ENCODE measurements at places on chromosomes 5 and 9.

DNA sequence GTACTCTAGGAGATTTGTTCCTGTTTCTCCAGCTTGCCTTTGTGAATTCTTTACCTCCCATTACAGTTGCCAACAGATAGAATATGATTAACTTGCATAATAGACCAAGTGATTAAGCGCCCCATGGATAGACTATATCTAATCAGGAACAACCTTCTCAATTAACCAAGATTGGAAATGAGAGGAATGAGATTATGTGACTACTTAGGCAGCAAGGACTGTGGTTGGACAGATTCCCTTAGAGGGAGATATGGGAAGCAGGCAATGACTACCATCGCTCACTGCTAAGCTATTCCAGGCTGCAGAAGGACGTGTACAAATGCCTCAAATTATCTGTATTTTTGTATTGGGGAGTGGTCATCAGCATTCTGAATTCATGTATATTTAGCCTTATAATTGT is 278.1 kb upstream of the DAB2 start:
- no peak for DNase-seq

- no peak for DNase-seq
Observed at GRCh38 chr5:53052499-53052898, 57.1 kb downstream of the MOCS2 start.

- DNase-seq, result no peak
Observed at GRCh38 chr5:132313961-132314432, 19.8 kb downstream of the SLC22A4 start.

DNA sequence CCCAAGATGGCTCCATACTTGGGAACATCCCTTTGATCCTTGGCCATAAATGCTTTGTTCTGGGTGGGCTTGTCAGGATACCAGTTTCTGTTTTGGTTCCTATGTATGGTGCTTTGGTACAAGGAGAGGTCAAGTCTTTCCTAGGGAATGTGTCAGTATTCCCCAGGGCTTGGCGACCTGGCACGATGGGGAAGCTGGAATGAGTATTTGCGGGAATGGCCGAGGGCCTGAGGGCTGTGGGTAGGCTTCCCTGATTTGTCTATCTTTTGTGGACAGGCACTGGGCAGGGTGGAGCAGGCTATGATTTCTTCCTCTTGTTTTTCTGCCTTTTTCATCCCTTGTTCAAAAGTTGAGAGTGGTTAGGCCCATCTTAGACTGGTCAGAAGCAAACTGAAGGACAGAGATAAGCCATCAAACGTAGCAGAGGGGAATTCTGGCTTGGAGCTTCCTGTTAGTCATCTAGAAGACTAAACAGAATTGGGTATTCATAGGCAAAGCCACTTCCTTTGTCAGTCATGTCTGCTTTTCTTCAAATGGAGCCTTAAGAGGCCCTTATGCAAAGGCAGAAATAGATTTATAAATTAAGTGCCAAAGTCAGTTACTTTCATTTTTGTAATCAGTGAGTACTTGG is 13.7 kb downstream of the DOCK2 start:
- no peak for DNase-seq

DNA sequence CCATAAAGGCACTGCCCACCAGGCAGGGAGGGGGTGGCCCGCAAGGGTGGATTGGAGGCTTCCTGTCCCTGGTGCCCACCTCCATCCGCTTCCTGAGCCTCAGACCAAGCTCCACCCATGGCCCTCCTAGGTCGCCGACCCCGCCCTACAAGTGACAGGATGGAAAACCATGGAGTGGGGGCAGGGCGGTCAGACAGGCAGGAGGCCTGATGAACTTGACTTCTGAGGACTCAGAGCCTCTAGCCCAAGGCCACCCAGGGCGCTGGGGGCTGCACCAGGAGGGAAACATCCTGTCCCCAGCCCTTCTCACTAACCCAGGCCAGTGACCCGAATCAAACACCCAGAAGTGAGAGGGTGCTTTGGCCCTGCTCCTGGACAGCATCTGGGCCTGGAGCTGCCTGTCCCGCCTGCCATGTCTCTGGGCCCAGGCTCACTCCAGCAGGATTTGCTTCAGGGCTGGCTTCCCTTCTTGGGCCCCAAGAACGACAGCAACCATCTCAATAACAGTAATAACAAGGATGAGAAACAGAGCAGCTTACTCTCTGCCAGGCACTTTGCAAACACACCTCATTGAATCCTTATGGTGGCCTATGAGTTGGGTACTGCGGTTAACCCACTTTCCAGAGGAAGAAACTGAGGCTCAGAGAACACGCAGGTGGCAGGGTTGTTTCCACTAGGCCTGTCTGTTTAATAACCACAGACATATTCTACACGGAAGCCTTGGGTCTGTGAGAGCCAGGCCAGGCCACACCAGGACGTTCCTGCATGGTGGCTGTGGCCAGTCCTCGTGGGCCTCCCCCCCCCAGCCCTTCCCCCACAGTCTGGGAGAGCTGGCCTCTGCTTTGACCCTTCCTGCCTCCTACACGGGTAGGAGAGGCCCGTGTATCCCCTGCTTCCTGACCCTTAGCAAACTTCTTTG is 4.4 kb upstream of the ST6GALNAC6 start:
- DNase-seq, result no peak

DNA sequence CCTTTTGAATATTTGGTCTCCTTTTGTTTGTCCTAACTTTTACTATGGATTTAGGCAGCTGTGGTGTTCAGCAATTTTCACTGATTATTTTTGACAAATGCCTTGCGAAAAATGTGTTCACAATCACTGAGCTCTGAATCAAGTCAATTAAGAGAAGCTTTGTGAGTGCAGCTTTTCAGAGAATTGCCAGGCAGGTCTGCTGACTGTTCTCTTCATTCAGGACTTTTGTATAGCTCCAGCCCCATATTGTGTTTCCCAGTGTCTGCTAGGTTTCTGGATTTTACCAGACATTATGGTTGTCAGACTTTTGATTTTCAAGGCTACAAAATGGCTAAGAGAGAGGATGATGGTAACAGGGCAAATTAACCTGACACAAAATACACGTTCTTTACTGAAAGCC is 1055.9 kb downstream of the CDH18 start:
- DNase-seq, result no peak

- DNase-seq, result no peak
Observed at GRCh38 chr5:135641734-135642487, 63.1 kb upstream of the CXCL14 start.

DNA sequence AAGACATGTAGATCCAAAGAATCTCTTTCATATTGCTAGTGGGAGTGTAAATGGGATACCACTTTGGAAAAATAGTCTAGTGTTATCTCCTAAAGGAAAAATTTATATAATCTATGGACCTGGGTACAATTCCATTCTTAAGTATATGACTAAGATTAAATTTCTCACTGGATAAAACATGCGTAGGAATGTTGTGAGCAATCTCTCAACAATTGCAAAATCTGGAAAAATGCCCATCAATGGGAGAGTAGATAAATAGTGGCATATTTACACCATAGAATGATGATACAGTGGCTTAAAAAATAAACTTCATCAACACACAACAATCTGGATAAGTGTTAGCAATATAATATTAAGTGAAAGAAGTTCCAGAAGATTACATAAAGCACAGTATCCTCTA is 469.5 kb downstream of the MAN2A1 start:
- DNase-seq, result no peak

DNA sequence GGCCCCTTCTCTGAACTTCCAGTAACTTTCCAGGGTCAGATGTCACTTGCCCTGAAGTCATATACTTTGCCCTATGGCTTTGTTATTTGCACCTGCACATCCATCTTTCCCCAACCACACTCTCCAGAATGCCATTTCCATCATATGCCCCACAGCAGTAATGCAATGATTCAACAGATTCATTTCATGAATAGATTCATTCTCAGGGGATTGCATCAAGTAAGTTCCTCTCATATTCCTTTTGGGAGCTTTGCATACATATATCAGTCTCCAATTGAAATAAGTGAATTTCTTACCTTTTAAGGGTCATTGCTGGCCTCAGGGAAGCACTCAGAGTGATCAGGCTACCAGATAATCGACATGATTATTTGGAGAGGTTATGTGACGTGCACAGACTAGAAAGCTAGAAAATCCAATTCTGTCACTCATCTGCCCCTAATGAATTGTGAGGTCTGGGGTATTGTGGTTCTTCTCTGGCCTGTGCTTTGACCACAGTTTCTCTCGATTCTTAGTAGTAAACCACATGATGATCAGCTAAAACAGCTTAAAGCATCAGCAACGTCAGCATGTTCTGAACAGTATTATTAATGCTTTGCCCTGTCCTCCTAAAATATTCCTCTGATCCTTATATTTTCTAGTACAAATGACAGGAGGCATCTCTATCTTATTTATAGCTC is 179.9 kb downstream of the ATPSCKMT start:
- no peak for DNase-seq

GRCh38 chr5:143749581-143750205 is 62.3 kb upstream of the HMHB1 start:
- DNase-seq, result no peak

DNA sequence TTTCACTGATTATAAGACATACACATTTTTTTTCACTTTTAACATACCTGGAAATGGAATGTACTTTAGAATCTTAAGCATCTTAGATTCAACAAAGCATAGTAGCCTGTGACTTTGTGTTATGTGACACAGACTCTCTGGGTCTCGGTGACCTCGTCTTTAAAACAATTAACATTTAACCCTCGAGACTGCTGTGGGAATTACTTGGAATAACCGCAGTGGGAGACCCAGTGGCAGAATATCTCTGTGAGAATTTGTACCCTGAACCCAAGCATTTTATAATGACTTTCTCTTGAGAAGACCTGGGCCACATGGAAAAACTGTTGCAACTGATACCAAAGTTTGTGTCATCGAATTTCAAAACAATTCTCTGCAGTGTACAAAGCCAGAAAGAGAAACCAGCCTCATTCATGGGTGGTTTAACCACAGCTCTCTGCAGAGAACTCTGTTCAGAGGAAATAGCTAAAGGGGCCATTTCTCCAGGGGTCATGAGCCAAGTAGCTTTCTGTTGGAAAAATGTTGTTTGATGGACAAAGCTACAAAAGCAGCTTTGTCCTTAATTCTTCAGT is 10.0 kb upstream of the RETREG1 start:
- no peak for DNase-seq

DNA sequence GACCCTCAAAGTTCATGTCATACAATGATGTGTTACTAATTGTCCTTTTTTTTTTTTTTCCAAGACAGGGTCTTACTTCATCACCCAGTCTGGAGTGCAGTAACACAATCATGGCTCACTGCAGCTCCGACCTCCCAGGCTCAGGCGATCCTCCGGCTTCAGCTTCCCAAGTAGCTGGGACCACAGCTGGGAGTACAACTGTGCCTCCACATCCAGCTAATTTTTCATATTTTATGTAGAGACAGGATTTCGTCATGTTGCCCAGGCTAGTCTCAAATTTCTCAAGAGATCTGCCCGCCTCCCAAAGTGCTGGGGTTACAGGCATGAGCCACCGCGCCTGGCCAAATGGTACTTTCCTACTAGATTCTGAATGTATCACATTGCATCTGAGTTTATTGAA is 49.4 kb upstream of the EBF1 start:
- no peak for DNase-seq

- DNase-seq, result no peak
Observed at GRCh38 chr5:6572086-6572824, 60.6 kb downstream of the NSUN2 start.

DNA sequence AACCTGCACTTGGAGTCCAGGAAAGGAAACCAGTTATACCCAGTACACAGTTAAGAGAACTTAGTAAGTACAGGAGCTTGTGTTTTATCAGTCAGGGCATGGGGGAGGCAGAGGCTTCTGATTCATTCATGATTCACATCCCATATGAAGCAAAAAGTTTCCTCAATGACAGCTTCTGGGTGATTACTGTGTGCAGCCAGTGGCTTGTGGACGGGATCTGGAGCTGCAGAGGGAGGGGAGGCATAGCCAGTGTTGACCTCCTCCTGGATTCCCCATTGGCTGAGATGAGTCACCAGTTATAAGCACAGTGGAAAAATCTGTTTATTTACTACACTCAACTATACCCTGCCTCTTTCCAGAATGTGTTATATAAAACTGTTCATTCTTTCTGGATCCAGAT is 17.7 kb downstream of the IL31RA start:
- DNase-seq, result no peak

DNA sequence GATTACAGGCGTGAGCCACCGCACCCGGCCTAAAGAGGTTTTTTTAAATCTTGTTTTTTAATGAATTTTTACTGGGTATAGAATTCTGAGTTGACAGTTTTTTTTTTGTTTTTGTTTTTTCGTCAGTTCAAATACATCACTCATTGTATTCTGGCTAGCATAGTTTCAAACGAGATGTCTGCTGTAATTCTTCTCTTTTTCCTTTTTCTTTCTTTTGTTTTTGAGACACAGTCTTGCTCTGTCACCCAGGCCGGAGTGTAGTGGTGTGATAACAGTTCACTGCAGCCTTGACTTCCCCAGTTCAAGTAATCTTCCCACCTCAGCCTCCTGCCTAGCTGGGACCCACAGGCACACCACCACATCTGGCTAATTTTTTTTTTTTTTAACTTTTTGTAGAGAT is 2.2 kb upstream of the PRRT1B start:
- DNase-seq, result no peak

DNA sequence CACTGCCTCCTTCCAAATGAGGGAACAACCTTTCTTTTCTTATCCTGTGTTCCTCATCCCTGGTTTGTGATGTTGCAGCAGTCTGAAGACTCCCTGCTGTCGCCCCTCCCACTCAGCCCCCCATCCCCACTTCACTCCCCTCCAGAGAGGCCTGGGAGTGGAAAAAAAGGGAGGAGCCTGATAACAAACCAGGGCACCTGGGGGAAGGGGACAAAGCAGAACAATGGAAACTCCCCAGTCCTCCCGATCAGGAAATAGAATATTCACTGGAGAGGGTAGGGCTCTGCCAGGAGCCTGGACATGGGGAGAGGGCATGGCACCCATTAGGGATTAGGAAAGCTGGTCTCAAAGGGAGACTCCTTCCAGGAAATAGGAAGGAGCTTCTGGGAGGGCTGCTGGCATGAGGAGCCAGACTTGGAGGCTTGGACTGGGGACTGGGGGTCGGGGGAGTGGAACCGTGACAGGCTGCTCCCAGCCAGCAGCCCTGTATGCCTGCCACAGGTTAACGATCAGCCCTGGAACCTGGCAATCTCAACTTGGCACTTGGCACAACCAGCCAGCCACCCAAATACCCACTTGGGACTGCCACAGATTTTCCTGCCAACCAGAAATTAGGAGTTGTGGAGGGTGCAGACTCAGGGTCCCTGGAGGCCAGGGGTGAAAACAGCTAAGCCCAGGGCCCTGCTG is 20.0 kb downstream of the PCDH1 start:
- no peak for DNase-seq

GRCh38 chr5:139658501-139658927 is 10.4 kb downstream of the CXXC5 start:
- no peak for DNase-seq

GRCh38 chr9:88984543-88984883 is 6.8 kb upstream of the S1PR3 start:
- DNase-seq, result no peak

Measured in GM18507 (cell line).